ENCODE measurements at places on chromosomes 2 and 18. TPM values are rescaled to one million over a fixed set of nuclear protein-coding genes. Genes with fewer than 3 reads are reported as not detected.

Gene RBKS
- total RNA-seq: 2.7 TPM

- DNase-seq: no peak
These were observed 24.2 kb downstream of the VRK2 start for GRCh38 chr2:58070765-58071164.

Gene DNAJC5G
- 1.2 TPM for total RNA-seq

GRCh38 chr18:80029690-80030089, 4.5 kb upstream of the RBFA start:
- DNase-seq: no peak

Gene UGT1A10
- not detected for total RNA-seq

Gene CAPN13
- total RNA-seq: not detected

GRCh38 chr2:174615871-174616436, 18.4 kb upstream of the WIPF1 start:
- DNase-seq: peak; percentile 33

GRCh38 chr2:106189325-106189724, 4.8 kb downstream of the UXS1 start:
- no peak for DNase-seq

Gene FAP
- 0.71 TPM for total RNA-seq

- DNase-seq: no peak
These were observed 80.9 kb downstream of the CHRNA1 start for GRCh38 chr2:174683392-174683759.

Gene ARHGEF4
- total RNA-seq: 5.3 TPM

GRCh38 chr2:110931648-110932047, 189.1 kb upstream of the BCL2L11 start:
- DNase-seq: no peak

- no peak for DNase-seq
These were observed 371.5 kb downstream of the NUP35 start for GRCh38 chr2:183495589-183496267.

Gene ITPRIPL1
- 0.47 TPM for total RNA-seq

DNA sequence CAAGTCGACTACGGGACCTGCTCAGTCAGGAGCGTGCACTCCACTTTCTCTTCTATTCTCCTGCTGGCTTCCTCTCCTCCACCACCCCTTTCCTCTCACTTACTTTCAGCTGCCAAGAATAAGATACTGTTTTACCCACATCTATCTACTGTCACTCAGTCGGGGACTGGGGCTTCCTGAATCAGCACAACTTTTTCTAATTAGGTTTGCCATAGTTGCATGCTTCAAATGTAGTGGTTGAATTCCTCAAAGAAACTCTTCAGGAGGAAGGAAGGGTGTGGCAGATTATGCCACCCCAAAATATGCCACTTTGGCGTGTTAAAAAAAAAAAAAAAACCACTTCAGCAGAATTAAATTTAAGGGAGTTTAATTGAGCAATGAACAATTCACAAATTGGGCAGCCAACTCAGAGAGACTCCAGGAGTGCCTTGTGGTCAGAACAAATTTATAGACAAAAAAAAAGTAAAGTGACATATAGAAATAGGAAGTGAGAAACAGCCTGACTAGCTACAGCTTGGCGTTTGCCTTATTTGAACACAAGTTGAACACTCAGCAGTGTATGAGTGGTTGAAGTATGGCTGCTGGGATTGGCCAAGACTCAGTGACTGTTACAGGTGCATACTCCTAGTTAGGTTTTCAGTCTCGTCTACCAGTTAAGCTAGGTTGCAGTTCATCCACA, 32.5 kb upstream of the RMDN2 start:
- DNase-seq: no peak

GRCh38 chr2:54038835-54039234, 68.0 kb upstream of the PSME4 start:
- DNase-seq: no peak

DNA sequence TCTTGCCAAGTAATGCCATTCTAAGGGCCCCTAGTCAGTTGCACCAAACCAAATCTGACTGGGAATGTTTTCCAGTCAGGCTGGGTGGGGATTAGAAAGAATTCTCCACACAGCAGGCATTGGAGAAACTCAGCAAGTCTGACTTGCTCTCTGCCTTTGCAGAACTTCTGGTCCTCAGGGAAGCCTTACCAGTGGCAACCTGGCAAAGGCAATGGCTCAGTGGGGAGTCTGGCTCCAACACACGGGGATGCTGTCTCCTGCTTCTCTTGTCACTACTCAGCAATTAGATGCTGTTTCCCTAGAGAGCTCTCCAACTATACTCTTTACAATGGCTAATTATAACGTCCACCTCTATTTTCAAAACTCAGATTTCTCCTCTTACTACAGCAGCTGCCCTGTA, 810.7 kb downstream of the LRRTM4 start:
- no peak for DNase-seq

- no peak for DNase-seq
These were observed 148.7 kb downstream of the NDUFA10 start for GRCh38 chr2:239876271-239876947.

Gene ESPNL
- total RNA-seq: not detected

Gene MAP2
- 6.2 TPM for total RNA-seq

GRCh38 chr2:236940916-236941520, 144.7 kb upstream of the COPS8 start:
- no peak for DNase-seq

Data from left ventricle myocardium inferior (tissue), 1 donor.